ENCODE measurements at places on chromosomes 16 and 17.

DNA sequence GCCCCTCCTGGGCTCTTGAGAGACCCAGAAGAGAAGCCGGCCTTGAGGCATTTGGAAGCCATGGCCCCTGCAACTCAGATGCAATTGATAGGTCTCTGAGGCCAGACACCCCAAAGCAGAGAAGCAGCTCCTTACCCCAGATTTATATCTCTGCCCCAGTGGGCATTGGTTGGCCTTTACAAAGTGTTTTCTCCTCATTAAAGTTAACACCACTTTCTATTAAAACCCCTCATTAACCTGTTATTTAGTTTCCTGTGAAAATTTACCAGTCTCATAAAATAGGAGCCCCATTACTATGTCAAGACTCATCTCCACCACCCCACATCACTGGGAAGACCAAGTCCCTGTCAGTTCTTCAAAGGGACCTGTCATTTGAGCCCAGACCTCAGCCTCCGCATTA lies at the start of gene KRT35:
TSS of gene KRT35 (minus strand) at position 116 of the 400 bp plus-strand sequence. CDS start at position 62, 54 bp downstream.
- DNase-seq: no peak

- DNase-seq: no peak
These were observed 69.5 kb downstream of the AMFR start for GRCh38 chr16:56355786-56356275.

- no peak for DNase-seq
These were observed 6.7 kb downstream of the ERI2 start for GRCh38 chr16:20799599-20799998.

- no peak for DNase-seq
These were observed 1.9 kb upstream of the GGA2 start for GRCh38 chr16:23512168-23512695.

DNA sequence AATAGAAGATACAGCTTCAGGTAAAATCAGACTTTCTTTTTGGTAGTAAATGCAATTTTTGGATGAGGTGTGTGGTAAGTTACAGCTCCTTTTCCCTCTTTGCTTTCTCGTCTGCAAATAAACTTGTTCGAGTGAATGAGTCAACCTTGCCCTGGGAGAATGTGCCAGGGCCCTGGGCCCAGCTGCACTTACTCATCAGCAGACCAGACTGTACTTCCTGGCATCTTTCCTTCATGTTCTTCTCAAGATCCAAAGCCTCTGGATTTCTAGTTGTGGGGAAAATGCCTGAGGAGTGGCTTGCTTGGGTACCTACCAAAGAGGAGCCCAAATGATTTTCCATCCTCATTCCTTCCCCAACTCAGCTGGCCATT lies 5.4 kb upstream of the G6PC1 start:
- DNase-seq: no peak

- DNase-seq: peak; percentile 85
These were observed 37.6 kb downstream of the CTU2 start for GRCh38 chr16:88743693-88744576.

DNA sequence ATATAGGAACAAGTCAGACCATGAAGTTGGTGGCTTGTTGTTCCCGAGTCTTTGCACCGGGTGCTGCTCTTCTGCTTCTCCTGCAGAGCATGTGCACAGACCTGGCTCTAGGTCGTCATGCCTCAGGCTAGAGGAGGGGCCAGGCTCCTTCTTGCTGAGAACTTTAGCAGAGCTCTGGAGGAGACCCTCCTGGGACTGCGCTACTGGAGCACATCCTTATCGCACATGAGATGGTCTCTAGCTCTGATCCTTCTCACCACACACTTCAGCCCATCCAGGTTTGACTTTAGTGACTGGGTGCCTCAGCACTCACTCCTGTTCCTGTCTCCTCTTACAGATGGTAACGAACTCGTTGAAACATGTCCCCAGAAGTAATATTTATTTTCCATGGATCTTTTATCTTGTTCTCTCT lies 14.9 kb downstream of the FOXK2 start:
- DNase-seq: no peak

DNA sequence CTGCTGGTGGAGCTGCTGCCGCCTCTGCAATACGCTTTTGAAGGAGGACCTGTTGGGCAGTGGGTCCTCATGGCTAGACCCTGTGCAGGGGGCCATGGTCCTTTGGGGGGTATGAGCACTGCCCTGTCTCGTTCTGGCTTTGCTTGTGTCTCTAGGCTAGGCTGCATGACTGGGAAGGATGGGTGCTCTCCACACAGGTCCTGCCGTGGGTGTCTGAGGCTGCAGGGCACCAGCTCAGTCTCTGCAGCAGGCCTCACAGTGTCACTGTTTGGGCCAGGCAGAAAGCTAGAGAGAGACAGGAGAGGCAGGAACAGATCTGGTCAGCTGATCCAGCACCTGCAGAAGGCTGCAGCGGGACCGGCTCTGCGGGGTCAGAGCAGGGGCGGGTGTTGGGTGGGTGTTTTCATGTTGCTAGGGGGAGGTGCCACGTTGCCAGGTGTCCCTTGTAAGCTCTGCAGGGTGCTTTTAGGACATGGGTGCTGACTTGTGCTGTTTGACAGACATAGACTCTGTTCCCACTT lies 111.4 kb downstream of the SNX29 start:
- no peak for DNase-seq

DNA sequence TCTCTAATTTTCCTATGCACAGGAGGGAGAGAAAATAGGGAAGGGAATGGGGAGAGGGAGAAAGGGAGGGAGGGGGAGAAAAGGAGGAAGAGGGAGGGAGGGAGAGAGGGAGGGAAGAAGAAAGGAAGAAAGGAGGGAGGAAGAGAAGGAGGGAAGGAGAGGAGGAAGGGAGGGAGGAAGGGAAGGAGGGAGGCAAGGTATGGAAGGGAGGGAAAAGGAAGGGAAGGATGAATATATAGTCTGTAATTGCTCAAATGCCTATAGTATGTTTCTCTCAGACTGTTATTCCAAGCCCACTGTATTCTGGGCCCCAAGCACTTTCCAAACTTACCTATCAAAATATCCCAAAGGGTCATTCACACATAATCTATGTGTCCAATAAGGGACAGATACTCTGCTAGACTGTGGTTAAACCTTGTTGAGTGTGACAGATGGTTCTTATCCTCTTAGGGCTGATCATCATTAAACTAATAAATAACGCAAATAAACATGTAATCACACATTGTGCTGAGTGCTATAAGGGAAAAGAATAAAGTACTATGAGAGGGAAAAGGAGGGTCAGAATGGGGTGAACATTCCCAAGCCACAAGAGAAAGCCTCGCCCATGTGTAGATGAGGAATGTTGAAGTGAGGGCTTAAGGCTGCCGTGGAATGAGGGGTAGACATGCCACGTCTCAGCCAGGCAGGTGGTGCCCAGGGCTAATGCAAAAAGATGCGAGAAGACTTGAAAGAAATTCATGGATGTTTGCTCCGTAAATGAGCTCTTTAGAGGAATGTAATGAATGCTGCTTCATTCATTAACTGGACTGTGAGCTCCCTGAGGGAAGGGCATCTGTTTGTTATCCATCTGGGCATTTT lies 30.6 kb downstream of the ASIC2 start:
- no peak for DNase-seq

DNA sequence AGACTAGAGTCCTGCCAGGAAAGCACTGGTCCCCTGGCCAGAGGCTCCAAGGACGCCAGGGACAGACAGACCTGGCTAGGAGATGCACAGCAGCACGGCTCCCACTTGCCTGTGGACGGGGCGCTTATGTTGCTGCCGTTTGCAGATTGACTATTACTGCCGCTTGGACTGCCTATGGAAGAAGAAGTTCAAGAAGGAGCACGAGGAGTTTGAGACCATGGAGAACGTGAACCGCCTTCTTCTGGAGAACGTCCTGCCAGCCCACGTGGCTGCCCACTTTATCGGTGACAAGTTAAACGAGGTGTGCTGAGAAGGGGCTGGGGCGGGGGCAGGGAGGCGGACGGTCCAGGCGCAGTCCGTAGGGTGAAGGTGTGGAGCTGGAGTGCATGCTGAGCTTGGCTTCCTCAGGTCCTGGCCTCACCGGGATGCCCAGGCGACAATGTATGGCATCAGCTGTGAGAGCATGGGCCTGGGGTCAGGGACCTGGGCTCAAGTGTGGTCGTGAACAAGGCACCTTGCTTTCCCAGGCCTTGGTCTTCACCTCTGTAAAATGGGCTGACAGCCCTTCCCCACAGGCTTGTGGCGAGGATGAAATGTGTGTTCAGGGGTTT lies 45.6 kb downstream of the ADCY7 start:
- DNase-seq: no peak

DNA sequence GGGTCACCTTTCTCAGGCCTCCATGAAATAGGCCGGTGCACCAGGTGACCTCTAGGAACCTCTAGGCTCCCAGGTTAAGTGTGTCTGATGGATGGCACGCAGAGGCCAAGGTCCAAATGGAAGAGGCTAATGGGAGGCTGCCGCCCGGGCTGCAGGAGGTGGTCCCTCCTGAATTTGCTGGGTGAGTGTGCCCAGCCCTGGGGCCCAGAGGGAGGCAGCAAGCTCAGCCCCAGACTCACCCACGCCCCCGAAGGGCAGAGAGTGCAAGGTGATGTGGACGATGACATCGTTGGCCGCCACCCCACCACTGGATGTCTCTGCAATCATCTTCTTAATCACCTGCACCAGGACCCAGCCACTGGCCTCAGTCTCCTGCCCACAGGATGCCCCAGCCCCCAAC lies 9.3 kb downstream of the ALDH3A1 start:
- DNase-seq: no peak

DNA sequence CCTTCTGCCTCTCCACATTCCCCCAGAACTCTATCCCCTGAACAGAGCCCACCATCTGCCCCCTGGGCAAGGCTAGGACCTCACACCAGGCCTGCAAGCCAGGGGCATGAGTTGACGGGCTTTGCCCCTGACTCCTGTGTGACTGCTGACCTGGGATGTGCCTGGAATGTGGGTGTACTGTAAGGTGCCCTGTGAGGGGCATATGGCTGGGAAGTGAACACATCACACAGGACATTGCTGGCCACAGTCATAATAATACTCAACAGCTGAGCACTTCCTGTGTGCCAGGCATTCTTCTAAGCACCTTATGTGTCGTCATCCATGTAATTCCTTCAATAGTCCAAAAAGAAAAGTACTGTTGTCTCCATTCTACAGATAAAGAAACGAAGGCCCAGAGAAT lies 13.3 kb downstream of the CES4A start:
- no peak for DNase-seq

DNA sequence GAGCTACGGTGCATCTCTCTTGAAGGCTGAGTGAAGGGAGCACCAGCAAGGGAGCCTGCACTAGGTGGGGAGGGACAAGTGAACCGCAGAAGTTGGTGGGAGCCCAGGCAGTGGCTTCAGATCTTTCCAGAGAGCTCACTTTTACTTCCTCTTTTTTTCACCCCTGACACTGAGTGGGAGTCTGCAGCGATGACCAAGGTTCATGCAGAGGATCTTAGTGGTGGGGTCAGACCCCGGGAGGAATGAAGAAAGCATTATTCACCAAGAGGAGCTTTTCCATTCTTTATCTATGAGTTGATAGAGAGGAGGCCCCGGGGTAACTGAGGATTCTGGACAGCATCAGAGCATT lies 3.0 kb upstream of the CCL2 start:
- DNase-seq: no peak

DNA sequence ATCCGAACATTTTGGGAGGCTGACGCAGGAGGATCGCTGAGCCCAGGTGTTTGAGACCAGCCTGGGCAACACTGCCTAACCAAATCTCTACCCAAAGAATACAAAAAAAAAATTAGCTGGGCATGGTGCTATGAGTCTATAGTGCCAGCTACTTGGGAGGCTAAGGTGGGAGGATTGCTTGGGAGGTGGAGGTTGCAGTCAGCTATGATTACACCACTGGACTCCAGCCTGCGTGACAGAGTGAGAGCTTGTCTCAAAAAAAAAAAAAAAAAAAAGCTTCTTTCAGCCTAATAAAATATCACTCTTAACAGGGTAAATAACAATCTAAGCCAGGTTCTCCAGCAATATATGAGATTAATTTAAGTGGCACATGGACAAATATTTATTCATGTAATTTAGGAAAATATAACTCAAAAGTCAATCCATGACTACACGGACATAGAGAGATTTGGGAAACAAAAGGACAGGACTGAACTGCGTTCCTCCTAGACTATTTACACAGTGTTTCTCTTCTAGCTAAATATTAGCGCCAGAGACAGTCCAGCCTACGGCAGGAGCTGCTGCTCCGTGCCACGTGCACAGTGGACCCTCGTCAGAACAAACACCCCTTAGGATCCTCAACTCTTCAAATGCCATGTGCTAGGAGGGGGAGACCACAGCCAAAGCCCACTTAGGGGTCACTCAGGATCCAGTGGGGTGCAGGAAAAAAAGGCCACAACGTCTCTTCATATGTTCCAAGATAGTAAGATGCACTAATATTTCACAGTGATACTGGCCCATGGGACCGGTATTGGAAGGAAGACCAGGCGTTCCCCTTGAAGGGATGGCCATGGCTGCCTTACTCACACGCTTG lies 8.7 kb downstream of the USP36 start:
- no peak for DNase-seq

- DNase-seq: no peak
These were observed 6.0 kb downstream of the TOM1L1 start for GRCh38 chr17:54906683-54907082.

- DNase-seq: peak; percentile 39
These were observed 1.1 kb downstream of the EPOP start for GRCh38 chr17:38673707-38674013.

DNA sequence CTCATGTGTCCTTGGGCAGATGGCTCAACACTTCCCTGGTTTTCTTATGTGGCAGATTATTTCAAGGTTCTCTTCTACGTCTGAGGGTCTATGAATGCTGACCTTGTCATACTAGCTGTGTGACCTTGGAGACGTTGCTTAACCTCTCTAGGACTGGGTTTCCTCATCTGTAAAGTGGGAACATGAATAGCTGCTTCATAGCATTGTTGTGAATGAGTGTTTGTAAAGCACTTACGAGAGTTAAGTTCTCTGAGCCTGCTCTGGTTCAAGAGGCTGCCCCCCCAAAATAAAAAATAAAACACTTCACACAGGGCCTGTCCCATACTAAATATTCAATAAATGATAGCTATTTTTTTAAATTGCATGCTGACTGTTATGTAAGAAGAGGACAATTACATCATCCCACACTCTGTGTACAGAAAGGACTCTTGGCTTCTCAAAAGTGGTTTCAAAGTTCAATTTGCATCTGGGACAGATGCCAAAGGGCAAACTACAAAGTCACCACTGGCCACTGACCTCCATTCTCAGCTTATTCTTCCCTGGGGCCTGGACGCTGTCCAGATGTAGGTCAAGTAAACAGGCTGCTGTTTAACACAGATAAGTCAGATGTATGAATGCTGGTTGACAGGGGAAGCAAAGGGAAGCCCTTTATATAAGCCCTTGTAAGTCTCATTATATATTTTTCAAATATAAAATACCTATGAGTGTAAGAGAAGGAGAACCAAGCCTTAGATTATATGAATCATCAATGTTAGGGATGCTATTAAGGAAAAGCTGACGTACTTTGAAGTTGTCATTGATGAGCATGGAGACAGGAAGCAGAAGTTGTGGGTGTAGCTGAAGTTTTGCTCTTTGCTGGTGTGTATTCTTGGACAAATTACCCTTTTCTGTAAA lies 15.4 kb upstream of the NDEL1 start:
- no peak for DNase-seq
